ENCODE measurements at places on chromosomes 1 and 21.

DNA sequence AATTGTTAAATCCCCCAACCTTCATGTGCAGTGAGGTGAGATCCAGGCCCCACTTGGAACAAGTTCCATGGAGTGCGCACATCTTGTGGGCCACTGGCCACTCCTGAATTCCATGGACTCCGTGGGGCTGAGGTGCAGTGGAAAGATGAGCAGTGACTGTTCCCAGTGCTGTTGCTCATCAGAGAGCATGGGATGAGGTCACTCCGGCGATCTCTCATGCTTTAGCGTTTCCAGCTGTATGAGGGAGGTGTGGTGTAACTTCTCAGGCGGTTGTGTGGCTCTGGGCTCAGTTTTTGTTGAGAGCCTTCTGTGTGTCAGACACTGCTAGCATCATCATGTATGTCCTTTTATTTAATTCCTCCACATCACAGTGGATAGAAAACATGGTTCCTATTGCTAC is 96.2 kb downstream of the GALNT2 start:
- DNase-seq: no peak

- no peak for DNase-seq
These were observed 49.0 kb downstream of the SCCPDH start for GRCh38 chr1:246773213-246773641.

DNA sequence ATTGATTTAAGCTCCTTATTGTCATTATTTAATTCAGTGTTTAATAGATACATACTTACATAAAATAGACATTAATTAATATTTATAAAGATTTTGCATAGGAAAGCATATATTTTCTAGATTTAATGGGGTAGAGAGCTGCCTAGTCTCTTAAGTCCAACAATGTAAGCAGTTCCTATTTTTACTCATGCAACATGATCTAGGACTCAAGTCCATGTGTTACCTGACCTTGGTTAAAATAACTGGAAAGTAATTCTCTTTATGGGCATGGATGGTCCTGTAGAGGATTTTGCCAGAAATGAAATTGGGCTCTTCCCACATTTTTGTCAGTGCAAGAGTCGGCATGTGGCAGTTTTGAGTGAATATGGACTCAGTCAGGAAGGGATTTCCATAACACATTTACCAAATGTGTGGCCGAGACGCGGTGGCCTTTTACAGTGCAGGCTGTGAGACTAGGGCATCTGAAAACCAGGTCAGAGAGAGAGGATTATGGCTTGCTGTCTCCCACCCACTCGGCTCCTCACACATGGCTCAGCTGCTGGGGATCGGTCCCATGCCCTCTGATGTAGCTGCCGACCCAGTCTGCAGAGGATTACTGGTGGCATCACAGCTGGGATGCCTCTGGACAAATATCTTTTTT is 6.2 kb upstream of the KIF1B start:
- DNase-seq: no peak

- DNase-seq: no peak
These were observed 24.4 kb downstream of the TBX15 start for GRCh38 chr1:118963456-118964430.

- no peak for DNase-seq
These were observed 4.0 kb downstream of the ARHGEF19 start for GRCh38 chr1:16208270-16208987.

GRCh38 chr21:44795342-44795741 is 6.3 kb downstream of the UBE2G2 start:
- no peak for DNase-seq

DNA sequence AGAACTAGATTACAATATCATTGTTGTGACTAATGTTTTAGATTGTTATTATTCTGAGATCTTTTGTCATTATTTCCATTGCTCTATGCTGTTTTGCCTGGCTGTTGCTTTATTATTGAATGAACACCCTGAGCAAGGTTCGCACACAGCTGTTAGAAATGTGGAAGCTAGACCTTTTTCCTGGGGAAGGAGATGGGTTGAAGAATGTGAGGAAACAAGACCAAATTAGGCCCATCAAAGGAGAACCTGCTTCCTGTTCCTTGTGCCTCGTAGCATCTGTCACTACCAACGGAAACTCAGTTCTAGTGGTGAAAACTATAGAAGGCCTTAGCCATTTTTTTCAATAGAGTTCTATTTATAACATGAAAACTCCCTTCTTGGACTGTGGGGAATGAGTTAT is 68.7 kb downstream of the RGL1 start:
- DNase-seq: no peak

DNA sequence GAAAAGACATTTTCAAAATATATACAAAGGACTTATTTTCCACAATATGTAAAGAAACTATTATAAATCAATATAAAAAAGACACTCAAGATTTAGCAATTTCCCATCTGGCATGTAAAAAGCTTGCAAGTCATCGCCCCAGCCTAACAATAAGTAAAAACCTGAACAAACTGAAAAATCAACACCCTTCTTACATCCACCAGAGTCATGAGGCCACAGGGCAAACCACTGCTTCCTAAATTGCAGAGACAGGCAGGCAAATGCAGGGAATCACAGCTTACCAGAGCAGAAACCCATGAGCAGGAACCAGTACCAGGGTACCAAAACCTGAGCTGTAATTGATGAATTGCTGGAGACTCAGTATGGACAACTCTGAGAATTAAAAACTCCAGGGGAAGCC is 16.7 kb upstream of the WNT2B start:
- no peak for DNase-seq

- no peak for DNase-seq
These were observed 4.7 kb downstream of the SHISA4 start for GRCh38 chr1:201893431-201893830.

- no peak for DNase-seq
These were observed 39.4 kb downstream of the PIK3C2B start for GRCh38 chr1:204455063-204455830.

DNA sequence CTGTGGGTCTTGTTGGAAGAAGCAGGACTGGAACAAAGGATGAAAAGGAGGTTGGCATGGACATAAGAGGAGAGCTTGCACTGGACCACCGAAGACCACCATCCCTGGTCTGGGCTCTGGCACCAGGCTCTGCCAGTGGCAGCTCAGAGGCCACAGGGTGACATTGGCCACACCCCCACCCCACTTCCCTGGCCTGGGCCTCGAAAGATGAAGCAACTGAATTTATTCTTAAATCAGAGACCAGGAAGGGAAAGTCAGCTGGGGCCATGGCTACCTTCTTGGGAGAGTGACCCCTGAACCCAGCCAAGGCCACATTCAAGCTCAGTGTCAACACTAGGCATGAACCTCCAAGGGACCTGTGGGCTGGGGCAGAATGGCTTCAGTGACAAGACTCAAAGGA is 4.0 kb downstream of the KLHDC7A start:
- DNase-seq: no peak

DNA sequence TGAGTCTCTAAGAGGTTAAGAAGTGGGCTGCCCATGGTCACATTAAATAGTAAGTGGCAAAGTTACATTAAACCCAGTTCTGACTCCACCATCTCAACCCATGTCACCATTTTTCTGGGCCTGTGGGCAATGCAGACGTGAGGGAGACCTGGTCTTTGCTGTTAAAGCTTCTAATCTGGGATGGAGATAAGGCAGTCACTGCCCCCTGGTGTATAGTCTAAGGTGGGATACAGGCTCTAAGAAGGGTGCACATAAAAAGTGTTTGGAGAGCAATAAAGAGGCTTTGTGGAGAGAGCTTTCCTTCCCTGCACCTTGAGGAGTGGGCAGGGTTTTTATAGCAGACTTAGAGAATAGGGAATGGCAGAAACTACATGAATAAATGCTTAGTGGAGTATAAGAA is 141.3 kb downstream of the ROR1 start:
- DNase-seq: no peak

DNA sequence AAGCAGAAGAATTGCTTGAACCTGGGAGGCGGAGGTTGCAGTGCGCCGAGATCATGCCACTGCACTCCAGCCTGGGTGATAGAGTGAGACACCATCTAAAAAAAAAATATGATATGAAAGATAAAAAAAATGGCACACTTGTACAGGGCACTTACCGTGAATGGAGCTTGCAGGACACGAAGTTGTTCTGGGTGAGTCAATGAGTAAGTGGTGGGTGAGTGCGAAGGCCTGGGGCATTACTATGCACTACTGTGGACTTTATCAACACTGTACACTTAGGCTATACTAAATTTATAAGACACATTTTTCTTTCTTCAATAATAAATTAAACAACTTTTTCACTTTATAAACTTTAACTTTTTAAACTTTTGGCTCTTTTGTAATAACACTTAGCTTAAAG is 37.0 kb downstream of the TNFRSF8 start:
- no peak for DNase-seq

DNA sequence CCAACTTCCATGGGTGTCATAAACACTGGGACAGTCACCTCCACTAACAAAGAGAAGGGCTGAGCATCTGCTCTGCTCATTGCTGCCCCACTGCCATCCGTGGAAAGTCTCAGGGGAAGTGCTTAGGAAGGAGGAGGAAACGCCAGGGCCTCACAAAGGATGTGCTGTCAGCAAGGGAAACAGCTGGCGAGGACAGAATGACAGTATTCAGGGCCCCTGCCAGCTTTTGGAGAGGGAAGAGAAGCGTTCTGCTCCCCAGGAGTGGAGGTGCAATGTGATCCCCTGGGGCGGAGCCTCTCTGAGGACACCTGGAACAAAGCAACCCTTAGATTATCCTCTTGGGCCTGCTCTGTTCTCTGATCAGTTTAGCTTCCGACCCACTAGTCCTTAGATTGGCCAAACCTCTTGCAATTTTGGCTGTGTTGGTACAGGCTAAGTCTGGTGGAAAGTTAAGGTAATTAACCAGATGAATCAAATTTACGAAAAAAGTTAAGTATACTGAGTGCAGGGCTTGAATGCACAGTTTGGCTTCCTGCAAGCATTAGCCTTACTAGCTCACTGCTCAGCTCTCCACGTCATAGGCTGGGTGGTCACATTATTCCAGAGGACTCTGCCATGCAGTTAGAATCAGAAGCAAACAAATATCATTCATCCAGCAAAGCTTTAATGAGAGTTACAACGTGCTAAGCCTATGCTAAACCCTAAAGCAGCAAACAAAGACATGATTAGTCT is 170.2 kb upstream of the NFIA start:
- DNase-seq: no peak

- no peak for DNase-seq
These were observed 92.8 kb downstream of the C1orf21 start for GRCh38 chr1:184479435-184480167.

DNA sequence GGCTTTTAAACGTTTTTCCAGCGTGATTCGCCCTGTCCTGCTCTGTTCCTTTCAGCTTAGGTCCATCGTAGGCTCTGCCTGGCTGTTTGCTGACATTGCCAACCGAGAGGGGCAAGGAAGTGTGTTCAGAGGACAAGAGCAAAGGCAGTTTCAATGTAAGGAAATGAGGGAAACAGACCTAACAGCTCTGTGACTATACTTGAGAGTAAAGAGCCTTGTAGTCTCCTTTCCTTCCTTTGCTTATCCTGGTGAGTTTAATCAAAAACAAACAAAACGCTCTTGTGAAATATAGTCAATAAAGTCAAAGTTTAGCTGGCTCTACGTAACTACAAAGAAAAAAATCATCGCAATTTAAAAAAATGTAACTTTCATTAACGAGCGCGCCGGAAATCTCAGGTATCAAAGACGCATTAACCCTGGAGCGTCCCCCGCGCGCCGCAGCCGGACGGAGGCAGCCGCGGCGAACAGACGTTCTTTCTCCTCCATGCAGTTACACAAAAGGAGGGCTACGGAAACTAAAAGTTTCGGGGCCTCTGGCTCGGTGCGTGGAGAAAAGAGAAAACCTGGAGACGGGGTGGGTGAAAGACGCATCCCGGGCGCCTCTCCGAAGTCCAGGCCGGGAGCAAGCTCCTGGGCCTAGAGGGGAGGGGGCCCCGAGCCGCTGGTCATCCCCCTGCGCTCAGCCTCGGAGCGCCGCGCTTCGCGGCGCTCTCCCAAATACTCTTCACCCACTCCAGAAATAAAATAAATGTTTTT is 617 bp upstream of the ADGRL2 start:
- DNase-seq: no peak

- no peak for DNase-seq
These were observed 15.7 kb upstream of the IGSF21 start for GRCh38 chr1:18091660-18092446.

All from activated CD4-positive, alpha-beta T cell treated with anti-CD3 and anti-CD28 coated beads for 4 hours (primary cell).